GM12864 (cell line): ENCODE measurements at places on chromosomes 7 and 10.

DNA sequence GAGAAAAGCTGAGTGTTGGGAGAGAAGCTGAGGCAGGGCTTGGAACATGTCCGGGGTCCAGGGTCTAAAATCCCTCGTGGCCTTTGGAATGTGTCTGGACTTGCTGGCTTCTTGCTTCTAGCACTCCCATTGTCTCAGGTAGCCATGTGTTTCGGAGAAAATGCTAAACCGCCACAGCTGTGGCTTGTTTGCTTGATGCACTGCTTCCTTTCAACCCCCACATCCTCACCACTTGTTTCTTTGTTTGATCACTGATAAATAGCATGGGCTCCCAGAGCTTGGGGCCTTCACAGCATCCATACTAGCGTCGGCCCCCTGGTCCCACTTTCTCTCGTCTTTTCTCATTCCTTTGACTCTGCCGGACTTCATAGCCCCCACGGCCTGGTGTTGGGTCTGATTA lies 102.7 kb downstream of the ANKRD26 start:
- no peak for DNase-seq

DNA sequence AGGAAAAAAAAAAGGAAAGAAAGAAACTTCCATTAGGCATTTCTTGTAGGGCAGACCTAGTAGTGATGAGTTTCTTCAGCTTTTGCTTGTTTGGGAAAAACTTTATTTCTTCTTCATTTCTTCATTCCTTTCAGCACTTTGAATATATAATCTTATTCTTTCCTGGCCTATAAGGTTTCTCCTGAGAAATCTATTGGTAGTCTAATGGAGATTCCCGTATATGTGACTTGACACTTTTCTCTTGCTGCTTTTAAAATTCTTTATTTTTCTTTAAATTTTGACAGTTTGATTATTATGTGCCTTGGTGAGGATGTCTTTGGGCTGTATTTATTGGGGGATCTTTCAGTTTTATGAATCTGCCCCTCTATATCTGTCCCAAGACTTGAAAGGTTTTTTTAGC lies 3.9 kb upstream of the BTAF1 start:
- no peak for DNase-seq

- no peak for DNase-seq
Observed at GRCh38 chr10:127920306-127921074, 13.6 kb downstream of the PTPRE start.

GRCh38 chr10:35711615-35712411 lies 69.7 kb upstream of the FZD8 start:
- DNase-seq, result no peak

- DNase-seq, result no peak
Observed at GRCh38 chr7:95925236-95925635, 152.9 kb downstream of the DYNC1I1 start.

GRCh38 chr10:70417568-70417967 lies 13.6 kb downstream of the EIF4EBP2 start:
- DNase-seq, result no peak

GRCh38 chr10:110273474-110273873 lies 31.2 kb downstream of the SMNDC1 start:
- DNase-seq, result no peak

GRCh38 chr7:139087212-139087611 lies 22.3 kb downstream of the ZC3HAV1 start:
- DNase-seq, result no peak

- no peak for DNase-seq
Observed at GRCh38 chr7:36388423-36388822, 1.2 kb upstream of the ANLN start.

GRCh38 chr10:61882621-61883370 lies 18.7 kb upstream of the ARID5B start:
- DNase-seq, result no peak
